ENCODE measurements at places on chromosomes 5 and 9. TPM values are rescaled to one million over a fixed set of nuclear protein-coding genes. Genes with fewer than 3 reads are reported as not detected.

DNA sequence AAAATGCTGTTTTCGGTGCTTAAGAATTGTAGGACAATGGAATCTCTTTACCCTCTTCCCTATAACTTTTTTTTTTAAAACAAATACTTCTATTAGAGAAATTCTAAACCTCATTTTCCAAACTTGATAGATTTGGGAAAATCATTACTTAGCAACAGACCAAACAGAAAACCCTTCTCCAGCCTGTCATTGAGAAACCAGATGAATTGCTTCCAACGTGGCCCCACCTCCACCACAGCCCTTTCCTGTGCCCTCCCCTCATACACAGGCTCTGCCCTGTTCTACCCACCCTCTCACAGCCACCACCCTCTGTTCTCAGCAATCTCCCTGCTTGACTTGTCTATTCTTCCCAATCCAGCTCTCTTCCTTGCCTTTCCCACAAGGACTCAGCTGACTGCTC is 221.2 kb downstream of the DMRT2 start:
- no peaks in the 10 kb centered on the region for H3K36me3 ChIP-seq
- H3K27me3 ChIP-seq: peaks cover 4% of the 10 kb centered on the region
- H3K4me3 ChIP-seq: no peak overlapping the region
- no peak for DNase-seq
- H3K4me1 ChIP-seq: no peaks in the 10 kb centered on the region

IRX4 gene
- not detected for total RNA-seq

- H3K4me3 ChIP-seq: no peak overlapping the region
- H3K4me1 ChIP-seq: no peaks in the 10 kb centered on the region
- H3K27ac ChIP-seq: no peak overlapping the region
- no peaks in the 10 kb centered on the region for H3K36me3 ChIP-seq
These were observed 170.4 kb downstream of the RFK start for GRCh38 chr9:76223749-76224340.

DNA sequence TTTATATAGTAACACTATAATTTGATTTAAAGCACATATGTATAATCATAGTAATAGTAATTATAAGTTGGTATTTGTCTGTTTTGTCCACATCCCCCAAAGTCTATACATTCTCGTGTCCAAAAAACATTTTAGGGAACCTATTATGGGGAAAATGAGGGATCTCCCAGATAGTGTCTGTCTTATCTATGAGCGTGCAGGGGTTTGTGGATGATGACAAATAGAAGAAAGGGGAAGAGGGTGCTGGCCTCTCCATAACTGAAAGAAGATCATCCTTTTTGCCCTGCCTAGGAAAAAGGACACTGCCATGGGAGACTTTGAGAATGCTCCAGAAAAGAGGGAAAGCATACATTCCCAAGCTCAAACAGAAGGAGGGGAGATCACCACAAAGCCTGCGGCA is 45.3 kb downstream of the C5orf22 start:
- no peak overlapping the region for H3K4me3 ChIP-seq
- H3K27me3 ChIP-seq: peaks cover 11% of the 10 kb centered on the region
- DNase-seq: no peak
- no peaks in the 10 kb centered on the region for H3K4me1 ChIP-seq

GRCh38 chr9:72129271-72130156 is 19.7 kb upstream of the GDA start:
- peaks cover 9% of the 10 kb centered on the region for H3K27me3 ChIP-seq
- H3K36me3 ChIP-seq: no peaks in the 10 kb centered on the region

DNA sequence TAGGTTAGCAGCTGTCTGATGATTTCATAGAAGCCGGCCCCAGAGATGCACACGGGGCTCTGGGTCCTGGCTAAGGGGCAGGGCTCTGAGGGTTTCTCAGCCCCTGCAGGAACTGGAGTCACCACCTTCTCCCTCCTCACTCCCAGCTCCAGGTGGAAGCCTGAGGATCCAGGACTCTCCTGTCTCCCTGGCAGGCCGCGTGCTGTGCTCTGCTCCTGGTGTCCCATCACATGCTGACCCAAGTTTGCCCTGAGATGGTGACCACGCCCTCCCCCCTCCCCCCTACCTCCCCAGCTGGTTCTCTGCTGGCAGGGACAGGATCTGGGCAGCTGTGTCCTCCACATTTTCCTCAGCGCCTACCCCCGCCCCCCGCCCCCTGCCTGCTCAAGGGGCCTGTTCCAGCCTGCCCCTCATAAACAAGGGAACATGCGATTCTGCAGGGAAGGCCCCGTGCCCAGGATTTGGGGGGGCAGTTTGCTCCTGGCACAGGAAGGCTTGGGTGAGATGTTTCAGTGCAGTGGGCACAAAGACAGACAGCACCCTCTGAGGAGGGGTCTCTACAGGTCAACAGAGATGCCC is 87.4 kb downstream of the PSD2 start:
- H3K27me3 ChIP-seq: peaks cover 24% of the 10 kb centered on the region
- no peak for DNase-seq
- no peak overlapping the region for H3K4me3 ChIP-seq
- no peaks in the 10 kb centered on the region for H3K4me1 ChIP-seq

DNA sequence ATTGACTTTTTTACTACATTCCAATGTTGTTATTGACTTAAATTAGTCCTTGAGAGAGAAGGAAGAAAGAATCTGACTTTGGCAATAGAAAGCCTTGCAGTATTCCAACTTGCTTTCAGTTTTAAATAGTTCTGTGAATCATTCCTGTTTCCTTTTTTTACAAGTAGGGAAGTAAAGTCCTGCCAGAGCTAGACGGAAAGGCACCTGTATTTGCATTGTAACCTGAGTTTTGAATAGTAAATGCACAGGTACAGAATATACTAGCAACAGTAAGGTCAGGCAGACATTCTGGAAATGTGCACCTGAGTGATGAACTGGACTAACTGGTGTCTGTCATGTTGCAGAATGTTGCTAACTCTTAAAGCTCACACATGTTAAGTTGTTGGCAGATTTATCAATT is 100.9 kb downstream of the PRKACG start:
- H3K27ac ChIP-seq: no peak overlapping the region
- DNase-seq: no peak
- H3K4me3 ChIP-seq: no peak overlapping the region
- H3K4me1 ChIP-seq: peaks cover 1% of the 10 kb centered on the region

GRCh38 chr9:100505564-100506159 is 32.7 kb downstream of the TMEFF1 start:
- no peak for DNase-seq
- H3K27me3 ChIP-seq: no peaks in the 10 kb centered on the region
- H3K36me3 ChIP-seq: no peaks in the 10 kb centered on the region
- no peak overlapping the region for H3K27ac ChIP-seq
- H3K4me1 ChIP-seq: no peaks in the 10 kb centered on the region
- no peak overlapping the region for H3K4me3 ChIP-seq

RECK gene
- 12.1 TPM for total RNA-seq

NDUFA8 gene
- total RNA-seq: 18.3 TPM

GRCh38 chr9:133359399-133360175 is 3.2 kb downstream of the SURF2 start:
- peak; percentile 22 for DNase-seq
- no peaks in the 10 kb centered on the region for H3K27me3 ChIP-seq
- H3K27ac ChIP-seq: no peak overlapping the region
- peaks cover 46% of the 10 kb centered on the region for H3K4me1 ChIP-seq
- H3K36me3 ChIP-seq: peaks cover 55% of the 10 kb centered on the region
- no peak overlapping the region for H3K4me3 ChIP-seq

SNAPC3 gene
- 27.3 TPM for total RNA-seq

TICAM2 gene
- 1.5 TPM for total RNA-seq

ANKRD18A gene
- 1.5 TPM for total RNA-seq

- peaks cover 9% of the 10 kb centered on the region for H3K4me1 ChIP-seq
- DNase-seq: no peak
- H3K27ac ChIP-seq: no peak overlapping the region
- H3K4me3 ChIP-seq: no peak overlapping the region
These were observed 14.0 kb downstream of the MTRR start for GRCh38 chr5:7882926-7883325.

FABP6 gene
- not detected for total RNA-seq

DNA sequence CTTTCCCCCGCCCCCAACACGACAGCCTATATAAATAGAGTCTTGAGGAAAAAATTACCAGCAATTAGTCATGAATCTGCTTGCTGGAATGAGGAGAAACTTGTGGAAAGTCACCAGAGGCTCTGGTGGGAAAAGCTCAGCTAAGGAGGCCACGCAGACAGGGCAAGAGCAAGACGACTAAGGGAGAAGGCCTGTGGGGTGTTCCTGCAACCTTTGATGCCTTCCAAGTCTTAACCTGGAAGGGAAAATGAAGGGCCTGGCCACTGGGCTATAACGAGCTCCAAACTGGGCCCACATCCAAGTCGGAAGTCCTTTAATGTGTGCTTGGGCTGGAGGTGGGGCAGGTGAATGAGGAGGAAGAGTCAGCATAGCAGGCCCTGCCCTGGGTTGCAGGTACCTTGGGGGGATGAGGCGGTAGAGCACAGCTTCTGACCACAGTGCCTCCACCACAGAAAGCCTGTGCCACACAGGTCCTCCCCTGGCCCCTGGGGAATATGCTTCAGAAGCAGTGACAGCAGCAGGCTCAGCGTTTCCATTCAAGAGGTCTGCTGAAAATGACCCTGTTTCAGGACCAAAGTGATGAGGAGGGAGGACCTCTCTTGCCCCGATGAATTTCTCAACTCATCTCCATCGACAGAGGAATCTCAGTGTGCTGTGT is 92.8 kb upstream of the LRRTM2 start:
- no peak overlapping the region for H3K4me3 ChIP-seq
- DNase-seq: no peak
- no peak overlapping the region for H3K27ac ChIP-seq
- H3K4me1 ChIP-seq: peaks cover 2% of the 10 kb centered on the region
- no peaks in the 10 kb centered on the region for H3K27me3 ChIP-seq

All from naive thymus-derived CD8-positive, alpha-beta T cell (primary cell).